Activated naive CD8-positive, alpha-beta T cell treated with anti-CD3 and anti-CD28 coated beads, Interleukin-2, amount 50 U/mL, for 24 hours (primary cell): ENCODE measurements at places on chromosomes 5 and 9.

GRCh38 chr5:151799407-151799806, 27.7 kb downstream of the G3BP1 start:
- DNase-seq: peak; percentile 10

- no peak for DNase-seq
Observed at GRCh38 chr9:122477346-122477745, 380 bp downstream of the OR1J1 start.

DNA sequence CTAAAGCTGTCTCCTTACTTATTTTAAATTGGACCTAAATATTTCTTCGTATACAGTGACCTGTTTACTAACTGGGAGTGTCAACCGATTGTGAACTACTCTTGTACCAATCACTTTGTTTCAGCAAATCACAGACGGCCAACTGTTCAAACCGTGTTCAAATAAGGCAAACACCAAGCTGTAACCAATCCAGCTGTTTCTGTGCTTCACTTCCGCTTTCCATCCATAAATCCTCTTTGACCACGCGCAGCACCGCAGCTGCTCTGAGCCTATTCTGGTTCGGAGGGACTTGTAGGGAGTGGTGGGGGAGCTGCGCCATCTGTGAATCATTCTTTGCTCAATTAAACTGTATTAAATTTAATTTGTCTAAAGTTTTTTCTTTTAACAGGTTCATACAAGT, 4.8 kb upstream of the FAM240B start:
- DNase-seq: no peak

DNA sequence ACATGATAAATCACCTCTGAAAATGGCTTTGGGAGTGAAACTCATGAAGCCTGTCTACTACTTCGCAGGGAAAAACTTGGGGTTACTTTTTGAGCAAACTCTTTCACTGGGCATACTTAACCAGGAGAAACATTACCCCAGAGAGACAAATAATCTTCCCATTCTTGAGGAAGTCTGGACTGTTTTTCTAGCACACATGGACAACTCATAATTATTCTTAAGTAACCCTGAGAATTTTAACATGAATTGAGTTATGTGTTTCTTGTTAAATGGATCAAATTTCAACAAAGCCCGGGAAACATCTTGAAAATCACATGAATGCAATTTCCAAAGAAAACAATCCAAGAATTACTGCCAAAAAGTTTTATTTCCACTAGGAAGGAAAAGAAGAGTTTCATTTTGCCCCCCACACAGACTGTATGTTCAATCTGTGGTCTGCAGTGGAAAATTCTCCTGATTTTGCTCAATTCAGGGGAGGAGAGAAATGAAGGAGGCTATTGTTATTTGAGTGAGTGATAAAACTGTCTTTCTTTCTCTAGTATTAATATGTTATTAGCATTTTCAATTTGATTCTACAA, 564.8 kb upstream of the CLINT1 start:
- DNase-seq: no peak

- DNase-seq: no peak
Observed at GRCh38 chr9:8832386-8832785, 1032.8 kb upstream of the DMAC1 start.

- DNase-seq: no peak
Observed at GRCh38 chr5:95445995-95446394, 54.8 kb downstream of the FAM81B start.

- no peak for DNase-seq
Observed at GRCh38 chr9:136855461-136856078, 3.4 kb downstream of the MAMDC4 start.

DNA sequence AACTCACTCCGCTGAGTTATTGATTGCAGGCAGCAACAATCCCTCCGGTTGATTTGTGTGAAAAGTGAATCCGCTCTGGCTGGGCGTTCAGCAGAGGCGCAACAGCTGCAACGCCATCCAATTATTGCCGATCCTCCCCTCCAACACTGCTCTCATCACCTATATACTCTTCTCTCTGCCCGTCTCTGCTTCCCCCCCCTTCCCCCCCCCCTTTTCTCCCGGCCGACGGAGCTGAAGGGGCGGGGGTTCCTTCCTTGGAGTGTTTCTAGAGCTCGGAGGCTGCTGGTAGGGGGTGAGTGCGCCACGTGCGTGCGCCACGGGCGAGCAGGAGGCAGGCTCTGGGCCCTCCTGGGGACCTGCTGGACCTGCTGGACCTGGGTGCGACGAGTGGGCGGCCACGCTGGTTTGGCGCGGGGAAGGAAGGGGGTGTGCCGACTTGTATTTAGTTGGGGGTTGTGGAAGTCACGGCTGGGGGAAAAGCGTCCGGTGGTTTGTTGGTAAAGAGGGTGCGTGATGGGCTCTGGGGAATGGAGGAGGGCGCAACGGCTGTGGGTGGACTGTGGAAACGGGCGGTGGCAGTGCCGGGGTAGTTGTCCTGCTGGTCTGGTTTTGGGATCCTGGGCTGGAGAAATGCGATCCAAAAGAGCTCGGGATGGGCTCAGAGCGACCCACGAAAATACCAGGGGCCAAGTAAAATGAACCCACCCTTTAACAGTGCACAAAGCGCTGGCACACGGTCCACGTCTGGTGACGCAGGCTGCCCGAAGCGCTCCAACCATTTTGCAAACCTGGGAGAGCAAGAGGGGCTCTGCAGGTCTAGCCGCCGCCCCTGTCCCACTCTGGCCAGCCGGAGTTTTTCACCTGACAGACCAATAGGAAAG, 6.4 kb upstream of the MEF2C start:
- DNase-seq: peak; percentile 7

DNA sequence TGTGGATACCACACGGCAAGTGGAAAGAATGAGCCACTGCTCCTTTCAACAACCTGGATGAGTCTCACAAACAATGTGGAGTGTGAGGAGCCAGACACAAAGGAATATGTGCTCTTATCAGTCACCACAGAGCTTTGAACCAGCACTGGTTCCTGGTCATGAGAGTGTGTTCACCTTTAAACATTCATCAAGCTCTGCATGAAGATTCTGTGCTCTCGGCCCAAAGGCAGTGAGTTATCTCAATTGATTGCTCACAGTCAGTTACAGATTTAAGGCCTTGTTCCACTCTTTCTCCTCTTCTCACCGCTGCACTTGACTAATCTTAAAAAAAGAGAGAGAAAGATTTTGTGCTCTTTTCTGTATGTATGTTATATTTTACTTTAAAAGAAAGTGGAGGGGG, 19.4 kb downstream of the LRSAM1 start:
- no peak for DNase-seq

GRCh38 chr9:134837529-134837928, 43.1 kb upstream of the FCN2 start:
- no peak for DNase-seq

DNA sequence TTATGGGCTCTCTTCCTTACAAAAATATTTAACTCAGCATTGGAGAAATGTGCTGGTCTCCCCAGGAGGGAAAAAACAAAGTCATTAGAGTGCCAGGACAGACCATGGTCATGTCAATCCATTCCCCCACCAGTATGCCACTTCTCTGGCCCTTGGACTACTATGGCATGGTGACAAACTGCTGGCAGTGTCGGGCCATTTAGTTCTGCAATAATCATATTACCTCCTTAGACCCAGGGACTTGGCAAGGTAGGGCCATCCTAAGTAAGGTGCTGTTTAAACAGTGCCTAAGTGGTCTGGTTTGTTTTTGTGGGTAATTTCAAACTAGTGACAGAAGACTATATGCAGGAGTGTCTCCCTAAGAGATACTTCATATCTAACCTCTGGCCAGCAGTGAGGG, 177.8 kb upstream of the STK32A start:
- no peak for DNase-seq

DNA sequence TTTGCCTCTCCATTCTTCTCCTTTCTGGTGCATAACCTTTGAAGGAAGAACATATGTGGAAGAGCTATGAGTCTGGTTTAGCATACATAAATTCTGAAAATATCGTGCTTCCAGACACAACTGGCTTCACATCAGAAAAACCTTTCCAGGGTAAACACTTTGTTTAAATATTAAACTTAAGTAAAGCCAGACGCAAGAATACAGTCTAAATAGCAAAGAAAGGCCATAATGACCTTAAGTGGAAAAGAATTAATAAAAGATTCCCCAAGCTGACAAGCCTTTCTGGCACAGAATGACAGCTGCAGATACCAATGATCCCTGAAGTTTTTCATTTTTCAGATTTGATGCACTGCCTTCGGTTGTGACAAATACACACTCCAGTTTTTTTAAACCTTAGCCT, 13.5 kb upstream of the TSSK1B start:
- DNase-seq: no peak

- DNase-seq: no peak
Observed at GRCh38 chr9:124303762-124304161, 46.0 kb downstream of the NEK6 start.

DNA sequence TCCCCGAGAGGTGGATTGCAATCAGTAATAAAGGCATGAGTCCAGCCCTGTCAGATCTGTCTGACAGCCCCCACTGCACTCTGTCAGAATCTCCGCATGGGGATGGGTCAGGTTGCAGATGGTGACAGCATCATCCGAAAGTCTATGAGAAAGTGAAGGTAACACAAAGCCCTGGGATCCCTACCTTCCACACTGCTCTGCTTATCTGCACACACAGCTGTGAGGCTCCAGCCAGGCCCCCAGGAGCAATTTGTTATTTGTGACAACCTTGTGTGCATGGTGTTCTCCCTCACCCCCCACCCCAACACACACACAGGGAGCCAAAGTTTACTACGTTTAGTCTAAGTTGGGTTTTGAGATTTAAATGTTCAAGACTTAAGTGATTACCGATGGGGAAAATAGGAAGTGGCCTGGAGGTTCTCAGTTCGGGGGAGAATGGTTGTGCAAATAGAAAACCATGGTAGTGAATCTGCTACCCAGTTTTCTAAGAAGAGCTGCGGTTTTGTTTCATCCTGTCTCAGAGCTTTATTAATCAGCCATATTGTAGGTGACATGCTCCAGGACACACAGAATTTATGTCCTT, 92.7 kb downstream of the SV2C start:
- peak; percentile 4 for DNase-seq

- no peak for DNase-seq
Observed at GRCh38 chr9:6405371-6405770, 7.6 kb upstream of the UHRF2 start.

- peak; percentile 24 for DNase-seq
Observed at GRCh38 chr5:168706655-168707069, 127.5 kb upstream of the PANK3 start.

DNA sequence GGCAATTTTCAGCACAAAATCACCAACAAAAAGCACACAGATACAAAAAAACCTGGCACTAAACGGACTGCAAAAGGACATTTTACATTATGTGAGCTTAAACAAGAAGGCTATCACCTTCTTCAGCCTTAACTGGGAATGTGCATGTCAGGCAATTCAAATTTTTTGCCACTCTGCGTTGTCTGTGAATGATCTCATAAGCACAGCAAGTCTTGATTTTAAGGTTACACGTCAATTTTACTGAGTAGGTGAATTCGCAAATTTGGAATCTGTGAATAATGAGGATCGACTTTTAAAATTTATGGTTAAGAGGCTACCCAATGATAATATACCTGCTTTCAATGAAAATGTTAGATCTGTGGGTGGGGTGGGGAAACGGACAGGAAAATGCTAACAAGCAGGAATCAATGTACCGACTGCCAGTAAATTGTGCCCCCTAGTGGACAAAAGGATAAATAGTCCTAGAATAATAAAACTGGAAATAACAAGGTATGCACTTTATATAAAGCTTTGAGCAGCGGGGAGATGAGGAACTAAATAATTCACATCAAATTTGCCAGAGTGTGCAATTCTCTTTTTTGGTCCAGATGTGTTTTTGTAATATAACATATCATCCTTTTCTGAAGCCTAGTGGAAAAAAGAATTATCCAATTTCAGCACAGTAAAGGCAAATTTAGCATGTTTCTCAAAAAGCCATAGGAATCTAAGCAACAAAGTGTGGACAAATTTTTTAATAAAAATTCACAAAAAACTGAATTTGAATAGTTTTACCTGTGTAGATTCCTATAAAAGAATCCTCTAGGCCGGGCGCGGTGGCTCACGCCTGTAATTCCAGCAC, 20.5 kb downstream of the EQTN start:
- DNase-seq: no peak

DNA sequence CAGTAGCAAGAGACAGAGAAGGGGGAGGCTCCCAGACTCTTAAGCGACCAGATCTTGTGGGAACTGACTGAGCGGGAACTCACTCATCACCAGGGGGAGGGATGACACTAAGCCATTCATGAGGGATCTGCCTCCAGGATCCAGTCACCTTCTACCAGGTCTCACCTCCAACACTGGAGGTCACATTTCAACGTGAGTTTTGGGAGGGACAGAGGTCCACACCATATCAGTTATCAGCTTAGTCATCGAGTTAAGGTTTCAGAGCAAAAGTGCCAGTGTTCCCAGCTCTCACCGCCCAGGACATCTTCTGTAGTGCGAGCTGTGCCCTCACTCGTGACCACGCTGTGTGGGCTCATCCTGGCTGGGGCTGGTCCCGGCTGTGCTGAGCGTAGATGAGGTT, 98.7 kb upstream of the CACNA1B start:
- no peak for DNase-seq

GRCh38 chr5:122999947-123000563, 36.5 kb downstream of the PPIC start:
- DNase-seq: peak; percentile 47

DNA sequence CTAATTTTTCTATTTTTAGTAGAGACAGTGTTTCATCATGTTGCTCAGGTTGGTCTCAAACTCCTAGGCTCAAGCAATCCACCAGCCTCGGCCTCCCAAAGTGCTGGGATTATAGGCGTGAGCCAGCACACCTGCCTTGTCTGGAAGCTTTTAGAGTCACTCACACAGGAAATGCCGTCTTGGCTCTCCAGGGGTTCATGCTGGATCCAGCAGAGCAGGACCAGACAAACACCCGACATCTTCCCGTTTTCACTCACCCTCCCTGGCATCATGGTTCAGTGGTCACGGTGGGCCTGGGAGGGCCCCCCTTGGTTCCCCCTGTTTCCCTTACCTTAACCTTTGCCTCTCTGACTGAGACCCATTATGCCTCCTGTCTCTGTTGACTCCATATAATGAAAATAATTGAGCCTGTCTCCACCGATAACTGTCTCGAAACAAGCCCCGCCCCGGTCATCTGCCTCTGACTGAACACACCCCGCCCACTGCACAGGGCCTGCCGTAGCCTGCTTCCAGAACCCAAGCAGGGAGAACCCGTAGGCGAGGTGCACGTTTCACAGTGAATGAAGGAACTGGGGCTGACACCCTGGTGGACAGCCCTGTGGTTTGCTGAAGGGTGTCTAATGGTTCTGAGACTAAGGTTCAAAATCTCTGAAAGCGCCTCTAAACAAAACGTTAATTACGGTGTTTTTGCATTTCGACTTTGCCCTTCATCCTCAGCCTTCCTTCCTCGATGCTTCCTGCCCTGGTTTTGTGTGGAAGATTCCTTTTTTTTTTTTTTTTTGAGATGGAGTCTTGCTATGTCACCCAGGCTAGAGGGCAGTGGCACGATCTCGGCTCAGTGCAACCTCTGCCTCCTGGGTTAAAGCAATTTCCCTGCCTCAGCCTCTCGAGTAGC, 39.7 kb upstream of the SPRY4 start:
- no peak for DNase-seq
